ENCODE measurements at places on chromosomes 1 and 21.

DNA sequence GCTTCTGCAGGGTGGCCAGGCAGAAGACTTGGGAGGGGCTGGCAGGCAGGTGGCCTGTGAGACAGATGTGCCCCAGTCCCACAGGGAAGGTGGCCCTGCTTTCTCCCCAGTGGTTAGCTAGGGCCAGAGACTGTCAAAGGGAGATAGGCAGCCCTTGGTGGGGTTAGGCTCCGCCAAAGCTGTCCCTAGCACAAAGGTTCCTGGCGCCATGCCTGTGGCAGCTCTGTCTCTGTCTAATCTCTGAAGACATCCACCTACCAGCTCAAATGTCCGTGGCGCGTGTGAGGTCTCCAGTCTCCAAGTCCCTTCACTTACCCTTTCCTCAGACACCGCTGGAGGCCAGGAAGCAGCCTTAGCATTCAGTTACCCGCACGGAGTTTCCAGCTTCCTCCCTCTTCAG lies 17.7 kb downstream of the TCP10L start:
- DNase-seq, result no peak

GRCh38 chr21:33948096-33948950 lies 32.7 kb upstream of the ATP5PO start:
- peak; percentile 26 for DNase-seq

DNA sequence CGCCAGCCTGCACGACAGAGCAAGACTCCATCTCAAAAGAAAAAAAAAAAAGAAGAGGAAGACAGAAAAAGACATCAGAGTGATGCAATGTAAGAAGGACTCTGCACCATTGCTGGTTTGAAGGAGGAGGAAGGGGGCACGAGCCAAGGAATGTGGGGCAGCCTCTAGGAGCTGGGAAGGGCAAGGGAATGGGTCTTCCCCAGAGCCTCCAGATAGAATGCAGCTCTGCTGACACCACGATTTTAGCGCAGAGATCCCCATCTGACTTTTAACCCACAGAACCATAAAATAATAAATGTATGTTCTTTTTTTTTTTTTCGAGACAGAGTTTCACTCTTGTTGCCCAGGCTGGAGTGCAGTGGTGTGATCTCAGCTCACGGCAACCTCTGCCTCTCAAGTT lies 33.9 kb upstream of the LAMC2 start:
- no peak for DNase-seq

GRCh38 chr21:15823486-15824150 lies 93.8 kb downstream of the USP25 start:
- DNase-seq, result no peak

GRCh38 chr21:14870853-14871149 lies 194.0 kb downstream of the NRIP1 start:
- no peak for DNase-seq

DNA sequence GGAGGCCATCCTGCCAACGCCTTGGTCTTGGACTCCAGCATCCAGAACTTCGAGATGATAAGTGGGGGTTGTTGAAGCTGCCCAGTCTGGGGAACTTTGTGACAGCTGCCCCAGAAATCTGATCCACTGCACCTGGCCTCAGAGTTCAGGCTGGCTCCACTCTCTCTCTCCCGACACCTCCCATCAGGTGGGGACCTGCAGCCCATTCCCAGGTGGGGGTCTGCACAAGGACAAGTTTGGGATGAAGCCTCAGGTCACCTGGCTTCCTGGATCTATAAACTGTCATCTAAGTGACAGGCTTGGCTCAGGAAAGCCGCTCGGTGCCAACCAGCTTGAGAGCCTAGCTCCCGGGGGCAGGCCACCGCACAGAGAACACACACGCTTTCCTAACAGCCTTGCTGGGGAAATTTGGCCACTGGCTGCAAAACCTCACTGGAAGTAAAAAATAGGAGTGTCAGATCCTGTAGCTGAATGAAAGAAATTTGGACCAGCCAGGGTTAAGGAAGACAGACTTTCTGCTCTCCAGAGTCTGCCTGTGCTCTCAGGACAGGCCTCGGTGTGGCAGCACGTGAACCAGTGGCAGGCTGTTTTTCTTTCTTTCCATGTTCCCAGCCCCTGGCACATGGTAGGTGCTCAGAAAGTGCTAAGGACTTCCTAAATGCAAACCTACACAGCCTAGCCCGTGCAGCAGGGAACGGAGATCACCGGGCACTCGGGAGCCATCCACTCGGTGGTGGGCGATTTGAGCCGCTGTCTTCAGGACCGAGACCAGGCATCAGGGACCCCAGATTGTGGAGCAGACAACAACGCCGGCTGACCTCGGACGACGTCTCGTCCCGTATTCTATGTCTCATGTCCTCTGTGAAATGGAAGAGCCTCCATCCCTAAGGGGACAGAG lies 42.6 kb upstream of the LBR start:
- DNase-seq, result no peak

- DNase-seq, result no peak
Observed at GRCh38 chr1:221796700-221797099, 54.8 kb upstream of the DUSP10 start.

DNA sequence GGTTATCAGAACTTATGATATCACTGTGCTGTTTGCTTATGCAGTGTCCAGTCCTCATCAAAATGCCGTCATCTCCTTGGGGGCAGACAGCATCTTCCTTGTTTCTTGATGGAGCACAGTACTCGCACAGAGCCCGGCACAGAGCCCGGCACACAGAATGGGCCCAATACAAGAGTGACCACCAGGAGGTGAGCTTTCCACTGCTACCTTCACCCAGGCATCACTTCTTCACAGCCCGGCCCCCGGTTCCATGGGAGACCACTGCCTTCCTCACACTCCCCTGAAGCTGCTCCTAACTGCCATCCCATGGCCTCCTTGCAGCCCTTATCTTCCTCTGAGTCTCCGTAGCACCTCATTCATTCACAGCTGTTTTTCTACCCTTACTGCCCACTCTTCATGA lies 94.0 kb downstream of the TNR start:
- DNase-seq, result no peak

DNA sequence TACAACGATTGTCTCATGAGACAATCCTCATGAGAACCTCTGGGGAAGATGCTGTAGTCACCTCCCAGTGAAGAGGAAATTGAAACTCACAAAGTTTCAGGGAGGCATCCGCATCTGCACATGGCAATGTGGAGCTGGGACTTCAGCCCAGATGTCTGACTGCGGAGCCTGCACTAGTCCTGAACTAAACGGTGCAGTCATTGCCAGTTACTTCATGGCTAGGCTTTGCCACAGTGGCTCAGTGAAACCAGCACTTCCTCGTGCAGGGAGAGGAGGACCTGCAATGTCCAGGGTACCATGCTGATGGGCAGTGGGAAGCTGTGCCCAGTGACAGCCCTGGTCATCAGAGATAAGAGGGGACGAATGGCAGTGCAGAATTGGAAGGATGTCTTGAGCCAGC lies 40.7 kb upstream of the ETS2 start:
- DNase-seq, result no peak

DNA sequence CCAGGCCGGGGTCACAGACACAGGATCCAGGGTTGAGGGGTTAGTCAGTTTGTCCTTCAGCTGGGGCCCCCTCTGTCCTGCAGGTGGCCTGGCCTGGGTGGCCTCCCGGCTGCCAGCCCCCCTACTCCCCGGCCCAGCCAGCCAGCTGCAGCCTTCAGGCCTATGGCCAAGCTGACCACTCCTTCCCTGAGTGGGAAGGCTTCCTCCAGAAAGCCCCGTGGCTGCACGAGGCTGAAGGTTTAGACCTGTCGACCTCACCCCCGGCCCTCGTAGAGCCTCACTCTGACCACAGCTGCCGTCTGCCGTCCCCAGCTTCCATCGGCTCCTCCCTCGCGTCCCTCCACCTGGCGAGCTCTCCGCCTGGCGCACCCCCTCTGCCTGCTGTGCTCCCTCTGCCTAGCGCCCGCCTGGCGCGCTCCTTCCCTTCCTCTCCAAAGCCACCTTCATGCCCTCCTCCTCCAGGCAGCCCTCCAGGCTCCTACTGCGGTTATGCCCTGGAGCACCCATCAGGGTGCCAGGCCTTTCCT lies 9.6 kb downstream of the TTLL10 start:
- DNase-seq, result no peak

GRCh38 chr1:18191037-18191436 lies 83.4 kb downstream of the IGSF21 start:
- no peak for DNase-seq

DNA sequence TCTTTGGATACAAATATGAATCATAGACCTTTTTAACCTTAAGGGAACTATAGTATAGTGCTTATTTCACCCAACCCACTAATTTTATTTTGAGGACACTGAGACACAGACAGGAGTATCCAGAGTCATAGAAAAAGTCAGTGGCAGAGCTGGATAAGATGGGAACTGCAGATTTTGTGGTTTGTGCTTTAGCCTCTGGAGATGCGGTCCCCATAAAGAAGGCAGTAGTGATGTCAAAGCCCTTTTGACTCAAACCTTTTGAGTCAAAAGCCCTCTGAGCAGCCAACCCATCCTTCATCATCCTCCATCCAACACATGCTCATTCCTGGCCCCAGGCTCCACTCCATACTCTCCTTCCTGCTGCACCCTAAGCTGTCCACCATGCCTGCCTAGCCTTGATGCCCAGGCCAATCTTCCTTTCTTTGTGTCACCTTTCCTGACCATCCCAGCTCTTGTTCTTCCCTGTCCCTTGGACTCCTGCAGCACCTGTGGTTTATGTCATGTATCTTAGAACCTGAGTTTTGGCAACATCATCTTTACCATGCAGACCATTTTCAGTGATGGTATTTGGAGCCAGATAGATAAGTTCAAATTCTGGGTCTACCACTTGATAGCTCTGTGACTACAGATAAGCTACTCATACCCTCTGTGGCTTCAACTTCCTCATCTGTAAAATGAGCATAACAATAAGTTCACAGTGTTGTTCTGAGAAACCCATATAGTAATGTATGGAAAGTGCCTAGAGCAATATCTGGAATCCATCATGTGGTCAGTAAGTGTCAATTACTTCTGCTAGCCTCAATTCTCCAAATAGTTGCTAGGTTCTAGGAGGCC lies 20.1 kb downstream of the SLAMF1 start:
- no peak for DNase-seq

DNA sequence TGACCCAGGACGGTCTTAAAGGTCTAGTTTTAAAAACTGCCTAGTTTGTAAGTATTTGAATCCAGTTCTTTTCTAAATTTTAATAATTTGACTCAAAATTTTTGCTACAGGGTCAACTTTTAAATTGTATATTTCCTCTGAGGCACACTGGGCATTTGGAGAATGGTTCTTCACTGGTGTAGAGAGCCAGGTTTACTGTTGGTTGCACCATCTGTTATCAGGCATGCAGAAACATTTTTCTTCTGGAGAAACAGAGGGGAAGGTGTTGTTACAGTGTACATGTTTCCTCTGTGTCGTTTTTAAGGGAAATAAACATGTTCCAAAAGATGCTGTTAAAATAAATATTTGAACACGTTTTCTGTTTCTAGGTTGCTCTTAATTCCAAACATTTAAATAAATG lies 39.0 kb upstream of the RWDD3 start:
- DNase-seq, result no peak
